Activated T-helper 1 cell treated with anti-CD3 and anti-CD28 coated beads, Interleukin-12 subunit alpha, Interleukin-12 subunit beta, Interleukin-2, Interleukin-4 antibody, amounts not matched to agents 30 ng/mL and 10 ng/mL and 1 ng/mL, durations not matched to agents 14 hours and 24 hours and 36 hours (primary cell): ENCODE measurements at places on chromosomes 2 and 18.

DNA sequence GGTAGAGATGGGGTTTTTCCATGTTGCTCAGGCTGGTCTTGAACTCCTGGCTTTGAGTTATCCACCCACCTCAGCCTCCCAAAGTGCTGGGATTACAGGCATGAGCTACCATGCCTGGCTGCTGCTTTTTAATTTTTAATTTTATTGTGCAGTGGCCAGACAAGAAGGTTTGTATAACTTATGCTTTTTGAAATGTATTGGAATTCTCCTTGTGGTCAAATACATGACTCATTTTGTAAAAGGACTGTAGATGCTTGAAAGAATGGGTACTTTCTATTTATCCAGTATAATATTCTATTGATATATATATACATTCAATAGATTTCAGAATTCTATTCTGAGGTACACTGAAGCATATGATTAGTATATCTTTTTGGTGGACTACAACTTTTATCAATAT is 82.6 kb upstream of the ST3GAL5 start:
- DNase-seq = no peak

DNA sequence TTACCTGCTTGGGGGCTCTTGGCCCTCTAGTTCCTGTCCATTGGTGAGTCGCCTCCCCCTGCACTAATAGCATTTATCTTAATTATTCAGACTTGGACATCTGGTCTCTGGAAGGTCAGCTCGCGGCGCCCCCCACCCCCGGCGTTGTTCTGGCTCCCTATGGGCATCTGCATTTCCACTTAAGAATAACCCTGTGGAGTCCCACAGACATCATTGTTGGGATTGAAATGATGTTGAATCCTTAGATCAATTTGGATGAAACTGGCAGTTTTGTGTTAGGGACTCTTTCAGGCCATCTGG is 313.8 kb upstream of the HS6ST1 start:
- no peak for DNase-seq

- DNase-seq = no peak
Measured at GRCh38 chr2:138922973-138923563, 142.9 kb upstream of the NXPH2 start.

DNA sequence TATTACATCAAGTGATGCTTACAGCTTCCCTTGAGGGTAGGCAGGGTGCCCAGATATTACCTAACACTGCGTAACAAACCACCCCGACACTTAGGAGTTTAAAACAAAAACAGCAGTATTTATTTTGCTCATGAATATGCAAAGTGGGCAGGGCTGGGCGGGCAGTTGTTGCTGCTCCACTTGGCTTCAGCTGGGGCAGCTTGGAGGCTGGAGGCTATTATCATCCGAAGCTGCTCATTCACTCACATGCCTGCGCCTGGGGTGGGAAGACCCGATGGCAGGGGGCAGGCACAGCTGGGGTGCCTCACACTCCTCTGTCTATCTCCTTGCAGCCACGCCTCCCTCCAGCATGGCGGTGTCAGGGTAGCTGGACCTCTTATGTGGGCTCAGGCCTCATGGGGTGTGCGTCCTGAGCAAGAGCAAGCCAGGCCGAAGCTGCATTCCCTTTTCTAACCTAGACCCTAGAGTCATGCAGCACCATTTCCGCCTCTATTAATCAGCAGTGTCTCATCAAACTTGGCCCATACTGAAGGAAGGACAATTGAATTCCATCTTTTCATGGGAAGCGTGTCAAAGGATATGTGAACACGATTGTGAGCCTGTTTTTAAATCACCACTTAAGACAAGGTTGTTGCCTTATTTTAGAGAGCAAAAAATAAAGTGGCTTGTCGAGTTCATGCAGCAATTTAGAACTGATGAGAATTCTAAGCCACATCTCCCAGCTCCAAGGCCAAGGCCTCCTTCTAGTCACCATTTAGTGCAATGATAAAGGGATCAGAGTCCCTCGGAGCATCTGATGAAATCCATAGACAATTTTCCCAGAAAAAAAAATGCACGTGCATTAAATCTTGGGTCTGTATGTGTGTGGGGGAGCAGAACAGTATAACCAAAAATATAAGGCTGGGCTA is 54.9 kb downstream of the SDC1 start:
- DNase-seq = no peak

DNA sequence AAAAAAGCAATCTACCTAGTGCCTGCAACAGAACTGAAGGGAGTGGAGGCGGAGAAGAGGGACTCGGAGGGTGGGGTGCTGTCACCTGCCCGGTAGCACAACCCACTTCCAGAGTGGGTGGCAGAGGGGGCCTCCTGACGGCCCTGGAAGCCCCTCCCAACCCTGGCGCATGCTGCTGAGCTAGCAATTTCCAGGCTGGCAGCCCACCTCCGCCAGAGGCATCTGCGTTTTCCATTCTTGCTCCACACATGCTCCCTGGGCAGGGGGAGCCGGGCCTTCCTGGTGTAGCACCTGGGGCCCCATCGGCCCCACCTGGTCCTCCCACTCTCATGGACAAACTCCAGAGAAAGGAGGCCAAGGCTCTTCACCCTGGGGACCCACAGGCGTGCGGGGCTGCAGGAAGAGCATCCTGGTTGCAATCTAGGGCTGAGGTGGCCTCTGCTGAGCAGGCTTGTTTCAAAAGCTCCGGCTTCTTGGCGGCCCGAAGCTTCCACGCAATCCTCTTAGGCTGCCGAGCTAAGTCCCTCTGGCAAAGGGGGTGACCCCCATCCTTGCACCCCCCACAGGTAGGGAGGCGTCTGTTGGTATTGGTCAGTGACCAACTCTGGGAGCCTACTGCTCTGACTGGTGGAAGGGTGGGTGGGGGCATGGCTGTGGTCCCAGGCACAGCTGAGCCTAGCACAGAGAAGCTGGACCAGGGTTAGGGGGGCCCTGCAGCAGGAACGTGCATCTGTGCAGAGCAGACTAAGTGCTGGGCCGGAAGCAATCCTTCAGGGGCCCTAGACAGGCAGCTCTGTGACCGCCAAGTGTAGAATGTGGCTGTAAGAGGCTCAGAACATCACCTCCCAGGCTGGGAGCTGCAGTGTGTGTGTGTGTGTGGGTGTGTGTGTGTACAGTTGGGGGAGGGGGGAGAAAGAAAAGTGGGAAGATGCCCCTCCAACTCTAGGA is 2.6 kb downstream of the HS6ST1 start:
- DNase-seq = no peak

- DNase-seq = no peak
Measured at GRCh38 chr2:182283512-182283911, 143.3 kb downstream of the PDE1A start.
